Omental fat pad (tissue), 4 donors: ENCODE measurements at places on chromosomes 4 and X. TPM values are rescaled to one million over a fixed set of nuclear protein-coding genes. Genes with fewer than 3 reads are reported as not detected.

GRCh38 chr4:15688051-15688450 lies 6.4 kb downstream of the FAM200B start:
- no peak for DNase-seq

DNA sequence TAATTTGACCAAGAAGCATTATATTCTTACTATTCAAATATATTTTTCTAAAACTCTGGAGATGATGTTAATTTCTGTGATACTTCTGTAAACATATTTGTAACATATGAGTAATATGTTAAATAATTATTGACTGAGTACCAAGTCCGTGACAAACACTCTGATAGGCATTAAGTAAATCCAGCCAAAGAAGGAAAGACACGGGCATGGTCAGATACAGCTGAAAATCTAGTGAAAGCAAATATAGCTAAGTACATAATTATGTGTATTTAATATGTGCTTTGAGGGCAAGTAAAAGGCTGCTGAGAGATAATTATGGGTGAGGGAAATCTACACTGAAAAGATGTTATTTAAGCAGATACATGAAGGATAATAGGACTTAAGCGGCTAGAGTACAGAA lies 1263.6 kb upstream of the ADGRL3 start:
- no peak for DNase-seq

GRCh38 chr4:27908356-27908755 lies 1047.7 kb downstream of the STIM2 start:
- no peak for DNase-seq

DNA sequence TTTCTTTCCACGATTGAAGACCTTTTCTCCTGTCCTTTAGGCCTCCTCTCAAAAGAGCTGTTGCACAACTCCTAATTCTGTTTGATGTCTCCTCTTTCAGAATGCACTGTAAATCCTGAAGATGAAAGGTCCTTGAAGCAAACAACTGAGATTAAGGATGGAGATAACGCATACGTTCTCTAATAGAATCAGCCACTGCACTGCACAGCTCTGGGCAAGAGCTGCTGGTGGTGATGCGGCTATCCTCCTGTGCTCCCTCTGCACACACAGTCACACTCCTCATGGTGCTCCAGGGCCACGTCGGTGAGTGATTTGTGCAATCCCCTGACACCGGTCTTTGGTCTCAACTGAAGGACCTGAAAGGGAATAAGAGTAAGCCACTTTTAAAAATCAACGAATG lies 208.7 kb downstream of the PDGFC start:
- DNase-seq, result no peak

DNA sequence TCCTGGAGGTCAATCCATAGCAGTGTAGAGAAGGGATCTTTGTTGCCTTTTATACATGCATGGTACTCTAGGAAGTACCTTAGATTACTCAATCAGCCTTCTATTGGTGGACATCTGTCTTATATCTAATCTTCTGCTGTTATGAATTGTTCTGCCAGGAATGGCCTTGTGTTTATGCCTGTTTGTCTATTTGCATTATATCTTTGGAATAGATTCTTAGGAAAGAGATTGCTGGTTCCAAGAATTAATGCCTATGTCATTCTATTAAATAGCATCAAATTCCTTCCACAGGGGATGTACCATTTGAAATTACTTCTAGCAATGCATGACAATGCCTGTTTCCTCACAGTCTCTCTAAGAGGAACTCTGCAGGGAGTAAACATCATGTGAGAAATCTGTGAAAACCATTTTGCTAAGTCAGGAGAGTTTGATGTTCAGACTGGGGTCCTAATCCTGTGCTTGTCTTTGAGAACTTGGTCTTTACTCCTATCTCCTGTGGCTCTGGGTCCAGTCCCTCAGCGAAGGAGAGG lies 42.5 kb downstream of the BEX3 start:
- no peak for DNase-seq

DNA sequence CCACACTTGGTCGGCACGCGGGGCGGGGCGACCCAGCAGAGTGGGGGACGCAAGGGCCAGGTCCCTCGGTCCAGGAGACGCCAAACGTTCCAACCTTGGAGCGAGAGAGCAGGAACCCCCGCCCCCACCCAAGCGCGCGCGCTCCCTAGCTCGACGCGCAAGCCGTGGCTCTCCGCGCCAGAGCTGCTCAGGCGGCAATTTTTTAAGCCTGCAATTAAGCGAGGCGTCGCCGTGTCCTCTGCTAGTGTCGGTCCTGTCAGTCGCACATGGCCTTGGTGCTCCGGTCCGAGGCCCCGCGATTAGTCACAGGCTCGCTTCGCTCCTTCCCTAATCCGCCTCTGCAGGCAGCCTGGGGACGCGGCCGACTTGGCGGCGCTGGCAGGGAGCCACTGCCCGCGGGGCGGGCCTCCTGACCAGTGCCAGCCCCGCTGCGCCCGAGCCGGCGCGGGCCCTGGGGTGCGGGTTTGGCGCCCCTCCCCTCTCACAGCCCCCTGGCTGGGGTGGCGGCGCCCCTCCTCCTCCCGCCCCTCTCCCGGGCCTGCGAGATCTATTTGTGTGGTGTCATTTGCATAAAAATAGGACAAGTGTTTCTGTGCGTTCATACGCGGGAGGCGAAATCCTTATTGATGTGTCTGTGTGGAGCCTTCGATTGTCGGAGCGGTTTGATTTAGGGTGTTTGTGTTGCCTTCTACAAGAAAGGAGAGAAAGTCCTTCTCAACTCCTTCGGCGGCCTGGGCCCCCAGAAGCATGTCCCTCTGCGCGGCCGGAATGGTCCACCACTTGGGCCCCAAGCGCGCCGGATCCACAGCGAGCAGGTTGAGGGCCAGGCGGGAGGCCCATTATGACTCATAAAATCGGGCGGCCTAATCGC lies 9.8 kb upstream of the BCOR start:
- no peak for DNase-seq

DNA sequence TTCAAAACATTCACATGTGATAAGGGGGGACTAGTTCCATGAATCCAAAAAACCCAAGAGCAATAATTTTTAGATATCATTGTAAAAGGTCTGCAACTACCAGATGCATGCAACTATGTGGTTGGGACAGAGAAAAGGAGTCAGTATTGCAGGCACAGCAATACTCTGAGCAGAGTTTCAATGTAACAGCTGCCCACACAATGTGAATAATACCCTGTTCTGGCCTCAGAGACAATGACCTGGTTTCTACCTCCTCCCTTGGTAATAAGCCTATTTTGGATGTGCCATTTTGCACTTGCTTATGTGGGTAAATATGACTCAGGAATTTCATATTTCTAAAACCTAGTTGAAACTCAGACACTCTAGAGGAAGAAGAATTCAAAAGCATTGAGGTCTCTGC lies 194.8 kb upstream of the RASGEF1B start:
- no peak for DNase-seq

GRCh38 chrX:136961594-136962135 lies 72.1 kb downstream of the GPR101 start:
- no peak for DNase-seq

DNA sequence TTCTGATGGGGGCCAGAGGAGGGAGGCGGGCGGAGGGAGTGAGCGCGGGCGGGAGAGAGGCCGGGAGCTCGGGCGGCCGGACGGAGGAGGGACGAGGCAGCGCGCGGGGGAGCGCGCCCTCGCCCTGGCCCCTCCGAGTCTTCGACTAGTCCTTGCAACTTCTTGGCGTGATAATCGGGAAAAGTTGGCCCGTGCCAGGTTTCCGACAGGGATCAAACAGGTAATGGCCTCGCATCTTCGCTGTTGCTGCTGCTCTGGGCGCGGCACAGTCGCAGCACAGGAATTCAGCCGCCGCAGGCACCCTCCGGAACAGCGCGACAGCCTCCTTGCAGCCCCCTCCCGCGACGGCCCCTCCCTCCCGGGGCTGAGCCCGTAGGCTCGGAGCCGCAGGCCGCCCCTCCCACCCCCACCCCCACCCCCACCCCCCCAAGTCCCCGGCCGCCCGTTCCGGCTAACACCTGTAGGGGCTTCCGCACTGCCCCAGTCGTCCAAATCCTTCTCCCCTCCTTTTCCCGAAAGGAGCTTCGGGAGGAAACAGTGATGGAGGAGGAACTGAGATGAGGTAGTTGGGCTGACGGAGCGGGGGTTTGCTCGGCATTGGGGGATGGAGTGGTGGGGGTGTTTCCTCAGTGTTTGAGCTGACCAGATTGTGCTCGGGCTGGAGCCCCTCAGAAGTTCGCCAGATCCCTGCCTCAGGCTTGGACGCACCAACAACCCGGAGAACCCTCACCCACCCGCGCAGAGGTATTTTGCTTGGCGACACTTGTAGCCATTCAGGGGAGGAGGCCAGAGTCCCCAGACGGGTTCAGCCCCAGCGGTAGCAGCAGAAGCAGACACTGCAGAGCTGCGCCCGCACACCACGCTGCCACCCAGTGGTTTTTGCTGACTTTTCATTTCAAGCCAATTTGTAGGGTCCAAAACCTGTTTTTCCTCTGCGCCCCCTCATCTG lies at the start of gene FGF13:
FGF13 (minus strand) TSS at position 319 of the 949 bp plus-strand sequence. CDS start 714 bp downstream, outside the sequence.
- DNase-seq, result no peak

DNA sequence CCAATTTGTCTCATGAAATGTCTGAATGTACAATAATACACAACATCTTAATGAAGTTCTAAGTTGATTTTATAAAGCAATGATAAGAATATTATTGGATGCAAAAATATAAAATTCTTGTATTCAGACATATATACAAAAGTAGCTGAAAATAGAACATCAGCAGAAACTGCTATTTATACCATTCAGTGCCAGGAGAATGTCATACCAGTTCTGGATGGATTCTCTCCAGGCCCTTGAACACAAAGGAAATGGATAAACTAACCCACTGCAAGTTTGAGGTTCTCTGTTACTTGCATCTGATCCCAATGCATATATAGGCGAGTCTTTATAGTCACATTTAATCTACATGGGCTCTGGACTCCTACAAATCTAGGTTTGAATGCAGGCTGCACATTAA lies 126.3 kb upstream of the KLF3 start:
- DNase-seq, result no peak

- DNase-seq, result no peak
These were observed 68.7 kb downstream of the MGST2 start for GRCh38 chr4:139734201-139734874.

DNA sequence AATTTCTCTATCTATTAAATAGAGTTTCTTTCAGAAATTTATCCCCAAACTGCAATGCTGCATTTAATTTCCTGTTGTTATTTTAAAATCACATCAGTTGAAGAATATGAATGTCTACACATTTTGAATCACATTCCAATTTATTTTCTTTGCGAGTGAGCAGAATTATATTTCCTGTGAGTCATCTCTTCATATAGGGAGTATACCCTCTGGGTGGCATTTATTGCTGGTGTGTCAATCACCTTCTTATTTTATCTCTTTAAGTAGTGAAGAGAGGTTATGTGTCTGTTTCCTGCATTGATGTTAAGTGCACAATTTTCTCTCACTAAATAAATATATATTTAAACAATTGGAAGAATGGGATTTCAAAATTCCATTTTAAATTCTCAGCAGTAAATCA lies 511.0 kb upstream of the ATOH1 start:
- no peak for DNase-seq

DNA sequence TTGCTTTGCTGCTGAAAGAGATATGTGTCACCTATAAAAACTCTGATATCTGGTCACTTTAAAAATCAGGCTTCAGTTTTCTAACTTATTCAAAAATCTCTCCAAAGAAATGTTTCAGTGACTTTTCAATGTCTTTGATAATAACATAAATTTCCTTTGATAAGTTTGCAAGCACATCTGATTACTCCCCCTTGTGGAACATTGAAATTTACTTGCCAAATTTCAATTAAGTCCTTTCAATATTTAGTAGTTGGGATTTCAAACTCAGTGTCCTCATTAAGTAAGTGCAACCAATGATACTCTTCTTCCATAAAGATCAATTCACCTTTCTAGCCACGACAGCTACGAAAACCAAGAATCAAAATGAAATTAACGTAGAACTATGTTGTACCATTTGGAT lies 151.3 kb upstream of the FAM47C start:
- no peak for DNase-seq

DNA sequence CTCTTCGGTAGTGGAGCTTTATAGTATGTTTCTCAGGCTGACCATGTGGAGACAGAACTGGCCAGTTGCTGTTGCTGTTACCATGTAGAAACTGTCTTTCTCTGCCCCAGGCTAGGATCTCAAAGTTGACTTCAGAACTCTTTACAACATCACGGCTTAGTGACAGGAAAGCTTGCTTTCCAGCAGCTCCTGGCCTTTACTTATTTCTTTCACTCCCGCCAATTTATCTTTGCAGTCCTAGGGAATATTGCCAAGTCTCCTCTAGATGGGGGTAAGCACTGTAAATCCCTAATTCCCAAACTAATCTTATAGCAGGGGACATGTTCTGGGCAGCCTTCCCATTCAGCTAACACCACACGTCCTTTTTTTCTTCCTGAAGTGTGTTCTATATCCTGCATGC lies 631.6 kb downstream of the SPRY1 start:
- no peak for DNase-seq

- no peak for DNase-seq
These were observed 518.0 kb downstream of the TMA16 start for GRCh38 chr4:164012396-164013027.

DNA sequence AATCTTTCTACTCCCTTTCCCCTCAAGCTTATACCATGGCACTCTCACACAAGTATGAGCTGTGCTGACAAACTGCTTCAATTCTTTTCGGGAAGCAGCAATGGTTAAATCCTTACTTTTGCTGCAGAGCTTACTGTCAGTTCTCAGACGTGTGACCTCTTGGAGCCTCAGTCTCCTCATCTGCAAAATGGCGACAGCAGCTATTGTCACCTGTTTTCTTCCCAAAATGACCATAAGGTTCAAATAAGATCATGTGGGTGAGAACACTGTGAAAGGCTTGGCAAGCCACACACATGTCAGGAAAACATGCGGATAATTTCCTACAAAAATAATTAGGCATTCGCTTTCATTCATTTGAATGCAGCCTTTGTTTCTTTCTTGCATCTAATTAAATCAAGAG lies 36.8 kb upstream of the IRF2 start:
- no peak for DNase-seq

DNA sequence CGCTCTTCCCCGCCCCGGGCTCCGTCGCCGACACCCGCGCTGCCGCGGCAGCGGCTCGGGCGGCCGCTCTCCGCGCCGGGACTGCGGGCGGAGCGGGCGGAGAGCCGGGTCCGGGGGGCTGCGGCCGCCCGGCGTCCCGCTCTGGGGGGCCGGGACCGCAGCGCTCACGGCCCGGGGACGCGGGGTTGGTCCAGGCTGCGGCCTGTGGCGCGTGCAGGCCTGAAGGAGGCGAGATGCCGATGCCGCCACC lies 492 bp downstream of the GALNT7 start:
- no peak for DNase-seq

- no peak for DNase-seq
These were observed 80.0 kb downstream of the ARSJ start for GRCh38 chr4:113899271-113900070.

- DNase-seq, result no peak
These were observed 8.0 kb downstream of the SLC9A7 start for GRCh38 chrX:46750889-46751288.

- no peak for DNase-seq
These were observed 145.6 kb downstream of the RAP1GDS1 start for GRCh38 chr4:98406819-98407218.

CPEB2 gene
- total RNA-seq, result 20.8 TPM

STK32B gene
- 3.9 TPM for total RNA-seq

HEPH gene
- 2.8 TPM for total RNA-seq

PPBP gene
- total RNA-seq, result 3.4 TPM

ELF2 gene
- total RNA-seq, result 45.4 TPM

AWAT2 gene
- not detected for total RNA-seq

RBM46 gene
- total RNA-seq, result not detected

TEX13B gene
- total RNA-seq, result not detected

NDP gene
- total RNA-seq, result not detected

PABPC1L2A gene
- total RNA-seq, result not detected

GPM6B gene
- total RNA-seq, result 4.9 TPM

CT45A5 gene
- total RNA-seq, result not detected

CYBB gene
- total RNA-seq, result 47.3 TPM
